NT2/D1 (cell line): ENCODE measurements at places on chromosomes 7 and 10.

DNA sequence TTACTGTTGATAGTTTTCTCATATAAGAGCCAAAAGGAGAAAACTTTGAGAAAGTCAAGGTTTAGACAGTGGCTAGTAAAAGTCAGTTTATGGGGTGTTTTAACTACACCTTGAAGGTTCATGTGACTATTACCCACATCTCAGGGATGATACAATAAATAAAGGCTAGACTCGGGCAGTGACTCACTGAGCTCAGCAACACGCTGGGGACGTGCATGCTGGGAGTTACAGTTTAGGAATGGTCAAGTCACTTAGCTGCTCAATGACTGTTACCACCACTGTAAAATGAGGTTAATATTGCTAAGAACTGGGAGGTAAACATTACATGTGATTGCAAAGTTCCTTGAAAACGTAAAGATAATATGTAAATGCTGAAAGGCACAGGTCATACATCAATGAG is 1254.4 kb upstream of the PHF14 start:
- DNase-seq = no peak

GRCh38 chr10:13839430-13839990 is 252.7 kb downstream of the PRPF18 start:
- DNase-seq = no peak

GRCh38 chr7:39341083-39341482 is 225.1 kb upstream of the YAE1 start:
- no peak for DNase-seq

GRCh38 chr7:104973909-104974415 is 40.0 kb upstream of the KMT2E start:
- DNase-seq = no peak

GRCh38 chr7:131186816-131187215 is 140.9 kb upstream of the MKLN1 start:
- DNase-seq = no peak

DNA sequence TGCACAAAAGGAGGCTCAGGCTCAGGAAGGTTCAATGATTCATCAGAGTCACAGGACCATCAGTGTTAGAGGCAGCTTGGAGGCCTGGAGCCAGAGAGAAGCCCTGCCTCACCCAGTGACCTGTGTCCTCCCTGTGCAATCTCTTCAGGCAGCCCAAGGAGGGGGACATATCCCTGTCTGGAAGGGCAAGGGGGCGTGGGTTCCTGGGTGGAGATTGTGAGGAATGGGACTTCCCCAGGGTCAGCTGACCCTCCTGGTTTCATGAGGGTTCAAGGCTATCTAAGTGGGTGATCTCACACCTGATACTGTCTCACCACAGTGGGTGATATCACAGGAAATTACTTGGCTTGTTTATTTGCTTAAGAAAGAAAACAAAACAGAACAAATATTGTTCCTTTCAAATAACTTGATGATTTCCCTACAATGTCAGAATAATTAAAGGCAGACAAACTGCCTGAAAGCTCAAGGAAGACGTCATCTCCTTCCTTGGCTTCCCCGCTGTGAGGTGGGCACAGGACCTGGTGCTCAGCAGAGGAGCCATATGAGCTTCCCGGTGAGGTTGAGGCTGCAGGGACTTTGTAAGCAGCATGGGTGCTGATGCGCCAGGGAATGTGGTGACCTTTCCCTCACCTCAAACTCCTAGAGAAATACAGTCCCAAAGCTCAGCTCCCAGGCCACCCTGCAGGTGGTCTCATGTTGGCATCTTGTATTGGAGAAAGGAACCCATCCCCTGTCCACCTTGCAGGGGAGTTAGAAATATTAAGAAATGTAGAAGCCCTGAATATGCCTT is 763.2 kb downstream of the GRID1 start:
- no peak for DNase-seq

GRCh38 chr10:61845196-61845949 is 56.1 kb upstream of the ARID5B start:
- no peak for DNase-seq

DNA sequence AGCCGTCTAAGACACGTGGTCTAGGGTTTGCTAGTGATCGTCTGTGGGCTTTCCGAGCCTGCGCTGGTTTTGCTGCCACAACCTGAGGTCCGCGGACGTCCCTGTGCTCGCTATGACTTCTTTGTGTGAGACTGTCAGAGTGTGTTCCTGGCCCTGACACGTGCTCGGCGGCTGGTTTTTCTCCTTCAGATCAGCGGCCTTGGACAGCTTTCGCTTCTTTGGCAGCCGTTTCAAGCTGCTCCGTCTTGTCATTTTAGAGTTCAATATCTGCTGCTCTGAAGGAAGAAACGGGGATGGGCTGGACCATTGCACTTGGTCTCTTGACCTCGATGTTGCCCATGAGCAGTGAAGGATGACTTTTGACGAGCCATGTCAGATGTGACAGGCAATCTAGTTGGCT is 147.3 kb downstream of the MGMT start:
- no peak for DNase-seq

- no peak for DNase-seq
These were observed 119.2 kb downstream of the KCNMA1 start for GRCh38 chr10:77518241-77518909.
